ENCODE measurements at places on chromosomes 5 and 9.

DNA sequence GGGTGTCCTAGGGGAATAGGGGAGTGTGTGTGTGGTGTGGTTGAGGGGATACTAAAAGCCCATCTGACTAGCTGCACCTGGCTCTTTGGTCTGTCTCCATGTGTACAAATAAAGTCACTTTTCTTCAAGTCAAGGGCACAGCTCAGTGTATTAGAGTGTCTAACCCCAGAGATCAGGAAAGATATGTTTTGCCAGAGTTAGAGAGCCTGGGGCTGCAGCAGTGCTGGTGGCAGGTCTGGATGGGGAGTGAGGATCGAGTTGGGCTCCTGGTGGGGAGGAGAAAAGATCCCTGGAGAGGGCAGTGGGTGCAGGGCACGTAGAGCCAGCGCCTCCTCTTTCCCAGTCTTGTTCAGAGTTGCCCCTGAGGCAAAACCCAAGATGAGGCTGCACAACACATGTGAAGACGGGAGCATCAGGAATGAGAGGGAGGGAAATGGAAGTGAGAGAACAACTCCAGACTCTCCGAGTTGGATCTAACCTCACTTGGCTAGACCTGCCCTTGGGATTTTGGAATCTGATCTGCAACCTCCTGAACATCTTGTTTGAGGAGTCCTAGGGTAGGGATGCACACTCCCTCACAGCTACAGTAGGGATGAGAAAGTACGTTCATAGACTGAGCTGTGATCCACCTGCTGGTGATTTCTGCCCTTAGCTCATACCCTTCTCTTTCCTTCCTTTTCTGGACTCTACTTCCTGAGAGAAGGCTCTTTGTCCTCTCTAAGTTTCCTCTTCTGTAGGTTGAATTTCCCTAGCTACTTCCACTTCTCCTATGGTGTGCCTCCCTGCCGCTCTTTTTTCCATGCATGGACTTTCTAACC lies 309.9 kb downstream of the ZSWIM6 start:
- no peak for DNase-seq

DNA sequence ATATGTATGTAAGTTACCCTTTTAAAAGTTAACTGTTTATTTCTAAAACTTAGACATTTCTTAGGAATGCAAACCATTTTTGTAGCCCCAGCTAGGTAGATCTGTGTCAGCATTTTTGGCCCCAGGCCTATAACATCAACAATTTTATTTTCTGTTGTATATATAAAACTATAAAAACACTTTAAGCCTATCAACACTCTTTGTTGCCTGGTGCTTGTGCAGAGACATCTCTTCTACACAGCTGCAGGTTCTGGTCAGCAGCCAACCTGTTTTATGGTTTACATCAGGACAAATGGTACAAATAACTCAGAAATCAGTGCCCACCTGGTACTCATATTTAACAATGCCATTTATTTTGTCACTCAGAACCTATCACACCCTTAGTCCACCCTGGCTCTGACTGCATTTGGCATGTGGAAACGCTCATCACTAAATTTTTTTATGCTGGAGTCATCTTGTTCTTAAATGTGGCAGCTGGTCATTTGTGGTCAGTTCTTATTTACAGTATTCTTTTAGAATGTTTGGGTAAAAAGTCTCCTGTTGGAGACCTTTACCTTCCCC lies 173.4 kb downstream of the DNAH5 start:
- no peak for DNase-seq

DNA sequence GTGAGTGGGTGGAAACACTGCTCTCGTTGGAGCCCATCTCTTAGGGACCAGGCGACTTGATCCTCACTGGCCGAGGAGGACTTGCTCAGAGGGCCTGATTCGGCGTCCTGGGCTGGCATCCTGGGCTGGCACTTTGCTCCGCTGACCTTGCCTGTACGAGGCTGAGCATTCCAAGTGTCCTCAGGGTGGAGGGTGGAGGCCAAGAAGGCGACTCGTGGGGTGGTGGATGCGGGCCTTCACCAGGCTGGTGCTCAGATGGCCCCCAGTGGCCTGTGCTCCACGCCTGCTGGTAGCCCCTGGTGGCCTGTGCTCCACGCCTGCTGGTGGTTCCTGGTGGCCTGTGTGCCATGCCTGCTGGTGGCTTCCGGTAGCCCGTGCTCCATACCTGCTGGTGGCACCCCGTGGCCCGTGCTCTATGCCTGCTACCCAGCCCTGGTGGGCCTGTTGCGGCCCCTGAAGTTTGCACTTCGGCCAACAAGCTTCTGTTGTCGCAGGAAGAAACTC lies 42.9 kb downstream of the PHF2 start:
- no peak for DNase-seq

- DNase-seq: no peak
Observed at GRCh38 chr5:23026252-23027170, 173.4 kb upstream of the CDH12 start.

GRCh38 chr5:75756981-75757380 lies 39.7 kb upstream of the POC5 start:
- no peak for DNase-seq

DNA sequence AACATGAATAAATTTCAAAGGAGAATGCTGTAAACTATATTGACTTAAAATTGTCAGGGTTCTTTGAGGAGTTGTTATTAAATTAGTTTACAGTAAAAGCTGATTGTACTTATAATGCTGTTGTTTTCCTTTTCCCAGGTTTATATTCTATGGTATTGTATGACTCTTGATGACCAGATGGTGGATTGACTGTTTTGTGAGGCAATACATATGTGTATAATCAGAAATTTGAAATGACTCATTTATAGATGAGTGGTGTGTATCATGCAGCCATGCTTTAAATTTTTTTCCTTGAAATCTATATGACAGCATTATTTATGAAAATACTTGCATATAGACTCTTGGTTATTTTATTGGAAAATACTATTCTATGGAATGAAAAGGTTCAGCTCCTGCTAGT lies 195.3 kb downstream of the CNTLN start:
- no peak for DNase-seq

DNA sequence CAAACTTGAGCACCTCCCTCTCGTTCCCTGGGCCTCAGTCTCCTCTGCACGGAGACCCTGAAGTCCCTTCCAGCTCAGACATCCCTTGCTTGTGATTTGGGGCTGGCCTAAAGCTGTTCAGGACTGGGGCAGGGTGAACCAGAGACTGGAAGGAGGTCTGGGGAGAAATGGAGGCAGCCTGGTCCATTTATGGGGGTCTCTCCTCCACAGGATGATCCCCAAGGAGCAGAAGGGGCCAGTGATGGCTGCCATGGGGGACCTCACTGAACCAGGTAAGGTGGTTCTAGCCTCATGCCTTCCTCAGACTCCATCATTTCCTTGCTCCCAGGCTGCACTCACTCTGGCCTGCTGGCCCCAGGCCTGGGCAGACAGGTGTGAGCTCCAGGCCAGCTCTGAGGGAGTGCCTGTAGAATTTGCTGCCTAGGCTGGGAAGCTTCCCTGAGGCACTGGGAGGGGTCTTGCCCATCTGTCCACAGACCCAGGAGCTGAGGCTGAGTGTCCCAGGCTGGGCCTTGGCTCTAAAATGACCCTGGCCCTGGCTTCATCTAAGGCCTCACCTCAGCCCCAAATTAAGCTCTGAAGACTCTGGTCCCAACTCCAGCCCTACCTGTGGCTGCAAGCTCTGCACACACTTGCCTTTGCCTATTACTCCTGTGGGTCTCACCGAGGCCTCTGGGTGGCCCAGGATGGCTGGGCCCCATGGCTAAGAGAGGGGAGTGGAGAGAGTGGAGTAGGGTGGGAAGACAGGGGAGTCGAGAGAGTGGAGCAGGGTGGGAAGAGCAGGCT lies 1.9 kb downstream of the MYOZ3 start:
- no peak for DNase-seq

DNA sequence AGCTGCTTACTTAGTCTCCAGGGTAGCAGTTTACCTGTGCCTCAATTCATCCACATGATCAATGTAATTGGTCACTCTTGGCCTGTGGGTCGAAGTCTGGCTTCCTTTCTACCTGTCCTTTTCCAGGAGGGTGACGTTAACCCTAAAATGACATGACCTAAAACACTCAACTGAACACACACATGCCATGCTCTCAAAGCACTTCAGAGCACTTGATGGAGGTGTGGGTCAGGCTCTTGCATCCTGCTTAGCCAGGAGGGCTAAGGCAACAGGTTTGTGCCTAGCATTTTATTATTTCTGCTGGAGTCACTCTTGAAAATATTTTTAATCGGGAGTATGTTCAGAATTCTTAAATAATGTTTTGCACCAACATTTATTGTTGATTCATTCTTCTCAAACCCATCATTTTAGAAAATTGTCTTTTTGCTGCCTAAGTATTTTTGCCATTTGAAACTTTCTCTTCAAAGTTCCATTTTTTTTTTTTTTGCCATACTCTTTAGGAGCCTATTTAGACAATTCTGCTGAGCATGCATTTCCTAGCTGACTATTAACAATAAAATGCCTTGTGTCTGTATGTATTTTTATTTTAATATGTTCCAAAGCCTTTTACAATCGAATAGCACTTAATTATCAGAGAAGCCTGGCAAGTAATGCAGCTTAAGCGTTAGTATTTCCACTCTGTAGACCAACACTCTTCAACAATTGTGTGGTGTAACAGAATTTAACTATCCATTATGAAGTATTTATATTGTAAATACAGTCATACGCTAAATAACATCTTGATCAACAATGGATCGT lies 59.1 kb downstream of the ATP10B start:
- DNase-seq: no peak

DNA sequence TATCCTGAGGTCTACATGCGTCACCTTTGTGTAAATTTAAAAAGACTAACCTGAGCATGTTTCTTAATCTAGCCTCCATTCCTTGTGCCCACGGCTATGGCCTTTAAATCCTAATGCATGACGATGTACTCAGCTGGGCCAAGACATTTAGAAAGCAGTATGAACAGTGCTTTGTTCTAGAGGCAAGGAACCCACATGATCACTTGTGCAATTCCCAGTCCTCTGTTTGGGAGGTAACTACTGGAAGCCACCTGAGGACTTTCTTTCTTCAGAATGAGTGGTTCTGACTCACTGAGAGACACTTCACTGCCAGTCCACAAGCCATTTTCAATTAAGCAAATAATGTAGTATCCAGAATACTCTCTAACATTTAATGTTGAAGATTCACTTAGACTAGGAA lies 181.3 kb downstream of the RAB3C start:
- no peak for DNase-seq

GRCh38 chr5:73858776-73859175 lies 232.8 kb downstream of the ARHGEF28 start:
- DNase-seq: no peak

GRCh38 chr5:163963881-163964280 lies 458.5 kb downstream of the MAT2B start:
- no peak for DNase-seq

- no peak for DNase-seq
Observed at GRCh38 chr5:55108661-55109060, 6.2 kb downstream of the GZMA start.

DNA sequence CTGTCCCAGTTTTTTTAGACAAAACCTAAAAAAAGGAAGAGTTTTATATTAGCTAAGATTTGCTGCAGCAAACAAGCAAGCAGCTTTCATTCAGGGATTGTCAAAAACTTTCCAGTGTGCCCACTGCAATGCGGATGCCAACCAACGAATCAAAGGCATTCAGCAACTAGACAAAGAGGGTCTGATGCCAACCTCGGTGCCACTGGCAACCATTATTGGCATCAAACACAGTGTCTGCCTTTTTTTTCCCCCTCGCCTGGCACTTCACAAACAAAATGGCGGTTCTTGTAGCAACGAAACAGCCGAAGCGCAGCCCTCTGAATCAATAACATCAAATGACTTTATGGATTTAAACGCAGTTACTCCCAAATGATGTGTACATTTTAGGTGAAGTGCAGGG lies 10.4 kb downstream of the NFIB start:
- DNase-seq: no peak

GRCh38 chr9:125400725-125401716 lies 139.4 kb downstream of the GAPVD1 start:
- no peak for DNase-seq

DNA sequence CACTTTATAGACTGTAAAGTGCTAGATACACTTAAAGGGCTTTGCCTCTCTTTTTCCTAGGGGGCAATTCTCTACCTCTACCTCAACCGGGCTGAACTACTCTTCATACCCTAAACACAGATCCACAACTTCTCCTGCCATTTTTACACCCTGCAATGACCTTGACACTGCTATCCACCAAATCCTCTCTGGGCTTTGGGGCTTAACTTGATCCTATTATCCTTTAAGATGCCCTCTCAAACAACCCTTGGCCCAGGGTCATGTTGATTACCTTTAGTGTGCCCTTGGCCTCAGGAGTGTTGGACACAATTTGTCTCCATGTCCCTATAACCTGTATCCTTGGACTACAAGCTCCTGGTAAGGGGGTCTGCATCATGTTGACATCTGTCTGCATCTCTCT lies 19.5 kb downstream of the ANXA6 start:
- no peak for DNase-seq

DNA sequence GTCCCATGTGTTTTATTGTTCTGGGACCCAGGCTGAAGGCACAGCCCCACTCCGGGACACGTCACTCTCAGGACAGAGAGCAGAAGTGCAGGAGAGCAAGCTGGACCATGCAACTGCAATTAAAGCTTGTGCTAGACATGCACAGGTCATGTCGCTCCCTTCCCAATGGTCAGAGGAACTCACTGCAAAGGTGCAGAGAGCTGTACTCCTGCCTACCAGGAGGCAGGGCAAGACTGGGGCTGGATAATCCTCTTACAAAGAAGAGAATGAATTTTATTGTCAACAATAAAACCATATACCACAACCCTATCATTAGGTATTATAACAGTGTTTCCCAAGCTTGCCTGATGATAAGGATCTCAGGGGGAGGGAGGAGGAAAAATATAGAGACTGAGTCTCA lies 74.0 kb upstream of the NEK6 start:
- DNase-seq: no peak

DNA sequence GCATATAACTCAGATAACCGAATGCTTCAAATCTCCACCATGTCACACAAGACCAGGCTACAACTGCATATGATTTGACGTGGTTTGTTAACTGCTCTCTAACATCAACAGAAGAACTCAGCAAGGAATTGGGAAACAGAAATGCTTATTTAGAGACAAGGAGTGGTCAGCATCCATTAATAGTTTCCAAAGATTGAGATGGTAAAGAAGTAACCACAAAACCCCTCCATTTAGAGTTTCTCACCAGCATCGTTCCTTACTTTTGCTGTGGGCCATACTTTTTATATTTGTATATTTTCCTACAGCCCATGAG lies 25.2 kb downstream of the DPYSL3 start:
- no peak for DNase-seq

- no peak for DNase-seq
Observed at GRCh38 chr5:140633501-140633900, 526 bp upstream of the CD14 start.

GRCh38 chr5:135051399-135051798 lies 17.4 kb upstream of the PITX1 start:
- no peak for DNase-seq

GRCh38 chr5:133910571-133910970 lies 57.9 kb downstream of the C5orf15 start:
- no peak for DNase-seq

- no peak for DNase-seq
Observed at GRCh38 chr5:135861641-135862040, 27.2 kb downstream of the SLC25A48 start.

DNA sequence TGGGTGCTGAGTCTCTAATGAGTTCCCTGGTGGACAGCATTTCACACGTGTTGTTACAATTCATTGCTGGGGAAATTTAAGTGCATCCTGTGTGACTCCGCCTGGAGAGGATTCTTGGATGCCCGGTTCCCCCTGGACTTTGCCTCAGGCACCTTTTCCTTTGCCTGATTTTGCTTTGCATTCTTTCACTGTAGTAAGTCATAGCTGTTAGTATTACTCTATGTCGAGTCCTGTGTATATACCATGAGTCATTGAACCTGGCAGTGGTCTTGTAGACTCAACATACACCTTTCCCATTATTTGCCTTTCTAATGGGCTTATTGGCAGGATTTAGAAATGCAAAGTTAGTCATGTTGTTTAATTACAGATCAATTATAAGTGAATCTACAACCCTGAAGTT lies 81.9 kb upstream of the DHFR start:
- DNase-seq: no peak
